Aortic smooth muscle cell (primary cell): ENCODE measurements at places on chromosomes 6 and 20. TPM values are rescaled to one million over a fixed set of nuclear protein-coding genes. Genes with fewer than 3 reads are reported as not detected.

SLC13A3 gene
- total RNA-seq: 1.2 and 1.5 TPM in 2 replicates

TMEM14A gene
- 28.5 and 36.4 TPM in 2 replicates for total RNA-seq

C20orf144 gene
- 0.12 and 0.13 TPM in 2 replicates for total RNA-seq

TAGAP gene
- not detected in 2 replicates for total RNA-seq

MYLK2 gene
- 0.13 and 0.19 TPM in 2 replicates for total RNA-seq

ME1 gene
- 8.3 and 20.3 TPM in 2 replicates for total RNA-seq

SULF2 gene
- total RNA-seq: 5.0 and 5.5 TPM in 2 replicates

ULBP1 gene
- under 0.01 and 0.06 TPM in 2 replicates for total RNA-seq

UBD gene
- not detected in 2 replicates for total RNA-seq

SOBP gene
- total RNA-seq: 3.8 and 5.8 TPM in 2 replicates

XKR7 gene
- not detected in 2 replicates for total RNA-seq

LTB gene
- total RNA-seq: not detected in 2 replicates

GPLD1 gene
- total RNA-seq: 0.75 and 0.92 TPM in 2 replicates

FKBP1C gene
- 0.79 and 1.1 TPM in 2 replicates for total RNA-seq

MOG gene
- not detected in 2 replicates for total RNA-seq

IL17F gene
- total RNA-seq: not detected in 2 replicates

CST4 gene
- total RNA-seq: 0.26 and 0.31 TPM in 2 replicates

TRIM31 gene
- total RNA-seq: not detected in 2 replicates

COL19A1 gene
- total RNA-seq: not detected in 2 replicates

CRISP3 gene
- total RNA-seq: not detected in 2 replicates

PRDM13 gene
- not detected in 2 replicates for total RNA-seq

PHACTR1 gene
- total RNA-seq: 0.92 and 1.2 TPM in 2 replicates

KAT14 gene
- 13.2 and 18.0 TPM in 2 replicates for total RNA-seq

SLC22A3 gene
- total RNA-seq: 0.92 and 3.4 TPM in 2 replicates

TRIM10 gene
- total RNA-seq: under 0.01 and 0.13 TPM in 2 replicates

RBBP8NL gene
- total RNA-seq: not detected in 2 replicates

ADGRB3 gene
- total RNA-seq: 1.4 and 2.9 TPM in 2 replicates

LPA gene
- total RNA-seq: not detected in 2 replicates

ASIP gene
- not detected in 2 replicates for total RNA-seq

FOXO3 gene
- total RNA-seq: 23.4 and 32.0 TPM in 2 replicates

CTSZ gene
- total RNA-seq: 297 and 334 TPM in 2 replicates

PLCB4 gene
- total RNA-seq: 0.79 and 3.0 TPM in 2 replicates

PDYN gene
- under 0.01 TPM in 1 of 2 replicates, not detected in the other for total RNA-seq

BPIFB2 gene
- not detected in 2 replicates for total RNA-seq

TPD52L1 gene
- total RNA-seq: 7.9 and 29.0 TPM in 2 replicates

VSX1 gene
- not detected in 2 replicates for total RNA-seq

GINS1 gene
- 4.0 and 8.1 TPM in 2 replicates for total RNA-seq

MLN gene
- not detected in 2 replicates for total RNA-seq

TRAPPC3L gene
- total RNA-seq: 0.12 and 0.13 TPM in 2 replicates

TNF gene
- total RNA-seq: not detected in 2 replicates

CD24 gene
- total RNA-seq: 0.26 and 0.37 TPM in 2 replicates
